Right ventricle myocardium inferior (tissue), 1 donor: ENCODE measurements at places on chromosomes 6 and 20. TPM values are rescaled to one million over a fixed set of nuclear protein-coding genes. Genes with fewer than 3 reads are reported as not detected.

Gene DBNDD2
- total RNA-seq: 364 TPM

- no peak for DNase-seq
These were observed 14.6 kb upstream of the LTV1 start for GRCh38 chr6:143828572-143828971.

DNA sequence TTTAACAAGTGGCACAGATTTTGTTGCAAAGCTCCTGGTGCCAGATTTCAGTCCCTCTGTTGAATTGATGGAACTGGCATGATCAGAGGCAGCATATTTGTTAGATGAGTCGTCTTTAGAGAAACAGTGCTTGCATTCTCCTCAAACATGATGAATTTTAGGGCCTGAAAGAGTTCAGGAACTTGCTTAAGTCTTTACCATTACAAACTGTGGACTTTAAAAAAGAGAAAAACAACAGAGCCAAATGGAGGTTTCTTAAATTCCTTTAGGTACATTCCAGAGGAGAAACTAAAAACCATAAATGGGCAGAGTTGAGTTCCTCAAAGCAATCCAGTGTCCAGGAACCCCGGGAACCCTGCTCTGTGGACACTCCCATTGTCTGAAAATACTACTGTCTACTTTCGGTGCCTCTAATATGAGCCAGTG, 2.5 kb downstream of the GTF2H5 start:
- no peak for DNase-seq

- no peak for DNase-seq
These were observed 34.8 kb downstream of the PPP1R16B start for GRCh38 chr20:38840053-38840893.

GRCh38 chr20:50918403-50918802, 12.8 kb downstream of the ADNP start:
- DNase-seq: no peak

DNA sequence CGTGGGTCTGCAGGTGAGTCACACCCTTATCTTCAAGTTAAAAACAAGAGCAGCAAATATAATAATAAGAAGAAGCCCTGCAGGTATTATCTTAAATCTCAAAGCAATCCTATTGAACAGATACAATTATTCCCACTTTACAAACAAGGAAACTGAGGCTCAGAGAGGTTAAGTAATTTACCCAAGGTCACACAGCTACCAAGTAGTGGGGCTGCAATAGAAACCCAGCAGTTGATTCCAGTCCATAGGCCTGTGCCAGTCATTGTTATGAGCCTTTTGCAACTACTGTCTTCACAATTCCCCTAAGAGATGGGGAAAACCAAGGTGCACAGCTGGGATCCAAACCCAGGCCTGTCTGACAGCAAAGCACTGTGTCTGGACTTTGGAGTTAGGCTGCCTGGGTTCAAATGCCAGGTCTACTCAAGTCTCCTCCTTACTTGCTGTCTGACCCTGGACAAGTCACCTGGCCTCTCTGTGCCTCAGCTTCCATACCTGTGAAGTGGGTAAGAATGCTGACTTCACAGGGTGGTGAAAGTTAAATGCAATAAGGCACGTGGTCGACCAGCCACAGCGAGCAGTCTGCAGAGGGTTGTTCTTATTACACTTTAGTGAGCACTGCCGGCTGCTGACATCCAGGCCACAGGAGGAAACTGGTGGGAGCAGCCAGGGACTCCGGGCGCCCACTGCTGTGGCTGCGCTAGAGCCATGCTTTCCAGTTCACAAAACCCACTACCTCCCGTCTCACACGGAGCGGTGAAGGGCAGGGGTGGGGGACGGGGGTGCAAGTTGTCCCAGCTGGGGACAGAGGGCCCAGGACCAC, 6.1 kb downstream of the MYL9 start:
- DNase-seq: no peak
